NCI-H1417 treated with DMSO at 0.1 percent for 48 hours (cell line): ENCODE measurements at places on chromosomes 5 and 9.

- no peak for DNase-seq
Observed at GRCh38 chr5:15690611-15691010, 190.6 kb downstream of the FBXL7 start.

GRCh38 chr5:81268521-81269196 lies 32.7 kb upstream of the ZCCHC9 start:
- DNase-seq = no peak

DNA sequence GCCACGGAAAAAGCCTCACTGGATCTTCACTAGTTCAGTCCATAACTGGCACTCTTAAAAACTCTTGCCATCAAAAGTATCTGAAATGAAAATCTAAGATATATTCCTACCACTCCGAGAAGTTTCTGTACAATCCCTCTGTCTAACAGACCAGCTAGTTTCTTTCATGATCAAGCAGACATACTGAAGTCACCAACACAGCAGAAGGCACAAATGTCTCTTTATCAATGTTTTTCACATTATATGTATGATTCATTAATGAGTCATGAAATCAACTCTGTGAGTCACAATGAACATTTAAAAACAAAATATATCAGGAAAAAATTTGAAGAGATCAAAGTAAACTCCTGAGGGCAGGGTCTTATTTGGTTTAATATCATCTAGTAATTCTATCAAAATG lies 50.8 kb downstream of the F2R start:
- no peak for DNase-seq

GRCh38 chr9:22446589-22446949 lies at the start of gene DMRTA1:
DMRTA1 (plus strand) TSS chr9:22446824; CDS start chr9:22447066, 242 bp downstream.
- no peak for DNase-seq

- DNase-seq = no peak
Observed at GRCh38 chr9:10005206-10005605, 607.6 kb downstream of the PTPRD start.

GRCh38 chr5:67510204-67510603 lies 313.6 kb upstream of the CD180 start:
- no peak for DNase-seq

GRCh38 chr5:160293901-160294561 lies 18.3 kb downstream of the CCNJL start:
- DNase-seq = no peak

GRCh38 chr5:65394087-65394486 lies 87.6 kb downstream of the ADAMTS6 start:
- DNase-seq = no peak

GRCh38 chr5:79488775-79489174 lies 25.2 kb downstream of the HOMER1 start:
- DNase-seq = no peak

DNA sequence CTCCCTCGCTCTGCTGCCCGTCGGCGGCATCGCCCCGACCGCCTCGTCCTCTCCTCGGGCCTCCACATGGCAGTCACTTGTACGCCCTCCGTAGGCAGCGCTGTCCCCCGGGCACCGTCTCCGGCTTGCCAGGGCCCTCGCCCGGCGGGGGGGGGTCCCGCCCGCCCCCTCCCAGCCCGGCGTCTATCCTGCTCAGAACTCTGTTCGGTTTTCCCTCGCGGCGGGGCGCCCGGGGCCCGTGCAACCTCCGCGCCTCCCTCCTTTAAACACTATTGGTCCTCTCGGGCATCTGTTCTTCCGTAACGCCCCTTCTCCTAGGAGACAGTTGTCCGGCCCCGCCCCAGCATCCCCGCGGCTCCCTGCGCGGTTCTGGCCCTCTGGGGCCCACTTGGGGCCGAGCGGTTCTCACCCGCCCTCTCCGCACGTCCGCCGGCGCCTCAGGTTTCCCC lies 831 bp downstream of the ODF2 start:
- DNase-seq = peak; percentile 45

- no peak for DNase-seq
Observed at GRCh38 chr5:82666312-82666711, 388.2 kb upstream of the RPS23 start.

GRCh38 chr5:78806544-78806943 lies 158.0 kb upstream of the LHFPL2 start:
- DNase-seq = no peak

GRCh38 chr9:137007108-137007815 lies 10.9 kb upstream of the CLIC3 start:
- DNase-seq = no peak

DNA sequence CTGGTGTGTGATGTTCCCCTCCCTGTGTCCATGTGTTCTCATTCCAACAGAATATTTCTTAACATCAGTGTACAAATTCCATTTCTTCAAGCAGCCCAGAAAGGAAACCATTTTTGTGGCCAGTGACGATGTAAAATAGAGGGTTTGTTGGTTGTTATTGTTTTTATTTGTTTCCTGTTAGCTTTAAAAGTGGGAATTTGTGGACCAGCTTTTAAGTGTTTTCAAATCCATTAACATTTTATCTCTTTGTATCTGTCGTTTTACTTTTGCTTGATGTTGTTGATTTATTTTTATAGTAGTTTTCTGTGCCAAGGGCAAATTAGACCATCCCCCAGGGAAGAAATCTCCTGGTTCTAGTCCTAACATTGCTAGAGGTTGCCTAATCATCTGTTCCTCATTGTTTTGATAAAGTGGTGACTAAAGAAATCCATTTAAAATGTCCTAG lies 100.0 kb downstream of the GDNF start:
- no peak for DNase-seq

DNA sequence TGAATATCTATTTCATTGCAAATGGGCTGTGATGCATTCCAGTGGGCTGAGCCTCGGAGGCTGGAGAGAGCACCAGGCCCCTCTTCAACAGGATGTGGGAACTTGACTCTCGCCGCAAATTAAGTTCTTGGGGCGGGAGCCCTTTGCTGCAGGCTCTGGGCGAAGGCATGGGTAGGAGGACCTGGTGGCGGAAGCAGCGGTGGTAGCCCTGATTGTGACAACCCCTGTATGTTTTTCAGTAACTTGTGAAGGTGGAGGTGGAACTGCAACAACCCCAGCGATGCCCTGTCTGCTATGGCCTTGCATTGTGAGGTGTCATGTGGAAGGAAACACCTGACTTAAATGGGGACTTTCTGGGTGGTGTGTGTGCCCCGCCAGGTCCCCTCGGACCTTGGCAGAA lies 9.4 kb downstream of the FYB1 start:
- DNase-seq = no peak

GRCh38 chr5:148808864-148809642 lies 17.4 kb upstream of the ADRB2 start:
- DNase-seq = peak; percentile 4

GRCh38 chr5:757931-758697 lies 26.4 kb downstream of the ZDHHC11B start:
- DNase-seq = peak; percentile 21

DNA sequence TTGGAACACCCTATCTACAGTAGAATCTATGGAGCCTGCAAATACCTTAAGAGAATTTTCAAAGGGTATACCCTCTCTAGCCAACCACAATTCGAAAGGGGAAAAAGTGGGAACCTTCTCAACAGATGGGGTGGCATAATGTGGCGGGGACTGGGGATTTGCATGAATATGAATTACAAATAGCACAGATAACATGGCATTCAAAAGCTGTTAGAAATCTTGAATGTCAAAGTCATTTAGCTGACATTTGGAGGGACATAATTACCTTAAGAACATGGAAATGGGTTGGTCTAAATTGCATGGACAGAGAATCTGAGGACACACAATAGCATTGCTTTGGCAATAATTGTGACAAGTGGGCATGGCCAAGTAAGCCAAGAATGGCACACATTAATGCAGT lies 23.2 kb upstream of the TYRP1 start:
- no peak for DNase-seq

DNA sequence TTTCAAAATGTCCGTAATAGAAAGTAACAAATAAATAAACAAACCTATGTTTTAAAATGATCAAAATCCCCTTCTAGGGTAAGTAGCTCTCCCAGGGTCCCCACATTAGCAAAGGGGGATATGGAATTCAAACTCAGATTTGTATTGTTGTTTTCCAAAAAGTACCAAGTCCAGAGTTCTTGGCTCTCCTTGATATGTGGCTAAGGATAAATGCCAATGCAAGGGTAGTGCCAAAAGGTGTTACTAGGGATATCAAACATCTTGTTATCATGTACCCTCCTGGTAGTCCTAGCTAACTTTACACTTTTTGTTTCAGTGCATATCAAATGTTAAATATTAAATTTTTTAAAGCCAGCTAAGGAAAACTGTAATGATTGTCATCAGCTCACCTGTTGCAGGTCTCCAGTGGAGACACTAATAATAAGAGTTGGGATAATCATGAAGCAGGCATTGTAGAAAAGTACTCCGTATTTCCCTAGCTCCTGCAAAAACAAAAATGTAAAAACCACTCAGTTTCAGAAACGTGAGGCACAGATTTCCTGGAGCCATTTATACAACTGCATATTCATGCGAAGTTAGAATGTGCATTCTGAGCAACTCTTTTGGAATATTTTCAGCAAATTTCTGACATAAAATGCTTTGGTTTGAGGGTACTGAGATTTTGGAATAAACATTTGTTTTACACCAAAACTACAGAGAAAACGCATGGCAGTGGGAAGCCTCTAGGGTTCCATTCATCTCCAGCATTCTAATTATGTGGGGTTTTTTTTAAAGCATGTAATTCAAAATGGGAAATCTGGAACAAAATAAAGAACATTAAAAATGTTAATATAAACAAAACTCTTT lies 39.8 kb downstream of the SLC35D2 start:
- DNase-seq = no peak

DNA sequence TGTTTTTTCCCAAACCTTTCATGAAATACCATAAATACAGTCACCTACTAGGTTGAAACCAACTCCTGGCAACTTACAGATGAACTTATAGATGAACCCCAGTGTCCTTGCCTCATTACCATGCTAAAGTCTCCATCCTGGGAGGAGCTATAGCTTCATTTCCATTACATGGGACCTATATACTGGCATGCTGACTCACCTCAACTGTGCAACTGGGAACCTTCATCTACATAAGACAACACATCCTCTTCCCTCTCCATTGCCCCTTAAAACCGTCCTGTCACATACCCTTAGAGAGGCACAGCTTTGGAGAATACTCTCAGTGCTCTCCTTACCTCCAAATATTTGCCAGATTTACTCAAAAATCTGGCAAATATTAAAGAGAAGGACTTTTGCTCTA lies 638.3 kb downstream of the HTR1A start:
- no peak for DNase-seq

DNA sequence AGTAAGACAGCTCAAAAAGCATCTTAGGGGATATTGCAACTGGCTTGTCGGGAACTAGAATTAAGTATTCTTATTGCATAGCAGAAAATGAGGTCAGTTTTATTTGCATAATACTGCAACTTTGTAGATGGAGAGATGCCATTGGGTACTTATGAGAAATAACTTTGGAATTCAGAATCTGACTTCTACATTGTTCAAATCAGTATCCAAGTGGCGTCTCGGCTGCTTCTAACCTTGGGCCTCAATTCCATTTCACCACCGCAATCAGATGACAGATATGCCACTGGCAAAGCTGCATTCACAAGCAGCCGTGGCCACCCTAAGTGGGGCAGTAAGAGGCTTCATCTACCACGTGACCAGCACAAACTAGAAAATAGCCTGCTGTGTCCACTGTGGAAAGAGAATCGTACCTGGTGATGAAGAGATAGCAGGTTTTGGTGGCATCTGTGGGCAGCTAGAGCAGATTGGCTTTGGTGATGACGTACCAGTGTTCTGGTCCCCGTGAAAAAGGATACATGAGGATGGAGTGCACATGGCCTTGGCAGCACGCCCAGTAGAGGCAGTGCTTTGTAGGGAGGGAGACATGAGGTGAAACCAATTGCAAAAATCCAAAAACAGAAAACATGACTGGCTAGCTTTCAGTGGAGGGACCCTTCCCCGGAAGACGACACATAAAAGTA lies 116.6 kb downstream of the KLHL3 start:
- no peak for DNase-seq

DNA sequence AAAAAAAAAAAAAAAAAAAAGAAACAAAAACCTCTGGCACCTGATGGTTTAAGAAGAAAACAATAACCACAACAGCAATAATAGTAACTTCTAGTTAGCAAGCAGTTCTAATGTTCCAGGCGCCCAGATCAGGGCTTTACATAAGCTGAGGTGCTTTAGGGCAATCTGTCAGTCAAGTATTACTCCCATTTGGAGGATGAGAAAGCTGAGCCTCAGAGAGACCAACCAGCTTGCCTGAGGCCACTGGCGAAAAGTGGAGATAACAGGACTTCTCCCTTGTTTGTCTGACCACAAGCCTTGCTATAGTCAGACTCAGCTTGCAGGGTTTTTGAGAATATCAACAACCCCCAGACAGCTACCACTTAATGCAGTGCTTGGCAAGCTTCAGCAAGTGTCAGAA lies 83.5 kb upstream of the BOD1 start:
- no peak for DNase-seq

DNA sequence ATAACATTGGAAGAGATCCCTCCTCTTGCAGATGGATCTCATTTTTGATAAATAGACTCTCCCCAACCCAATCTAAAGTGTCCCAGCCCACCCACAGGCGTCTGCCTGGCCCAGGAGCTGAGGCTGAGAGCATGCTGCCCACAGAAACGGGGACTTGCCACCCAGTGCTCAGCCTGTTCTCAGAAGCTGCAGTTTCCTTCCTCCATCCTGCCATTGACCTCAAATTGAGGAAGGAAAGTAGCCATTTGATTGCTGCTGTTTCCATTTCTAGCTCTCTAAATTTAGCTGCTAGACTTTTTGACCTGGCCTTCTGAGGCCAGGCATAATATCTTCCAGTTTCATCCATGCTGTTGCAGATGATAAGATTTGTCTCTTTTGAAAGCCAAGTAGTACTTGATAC lies 31.1 kb upstream of the FRMD3 start:
- no peak for DNase-seq

- no peak for DNase-seq
Observed at GRCh38 chr9:80784647-80785046, 904.7 kb downstream of the TLE1 start.

GRCh38 chr9:3475300-3476020 lies 50.3 kb downstream of the RFX3 start:
- DNase-seq = no peak

GRCh38 chr5:77630114-77630680 lies 8.3 kb downstream of the OTP start:
- DNase-seq = no peak

- DNase-seq = no peak
Observed at GRCh38 chr5:124480022-124480421, 266.4 kb downstream of the ZNF608 start.

DNA sequence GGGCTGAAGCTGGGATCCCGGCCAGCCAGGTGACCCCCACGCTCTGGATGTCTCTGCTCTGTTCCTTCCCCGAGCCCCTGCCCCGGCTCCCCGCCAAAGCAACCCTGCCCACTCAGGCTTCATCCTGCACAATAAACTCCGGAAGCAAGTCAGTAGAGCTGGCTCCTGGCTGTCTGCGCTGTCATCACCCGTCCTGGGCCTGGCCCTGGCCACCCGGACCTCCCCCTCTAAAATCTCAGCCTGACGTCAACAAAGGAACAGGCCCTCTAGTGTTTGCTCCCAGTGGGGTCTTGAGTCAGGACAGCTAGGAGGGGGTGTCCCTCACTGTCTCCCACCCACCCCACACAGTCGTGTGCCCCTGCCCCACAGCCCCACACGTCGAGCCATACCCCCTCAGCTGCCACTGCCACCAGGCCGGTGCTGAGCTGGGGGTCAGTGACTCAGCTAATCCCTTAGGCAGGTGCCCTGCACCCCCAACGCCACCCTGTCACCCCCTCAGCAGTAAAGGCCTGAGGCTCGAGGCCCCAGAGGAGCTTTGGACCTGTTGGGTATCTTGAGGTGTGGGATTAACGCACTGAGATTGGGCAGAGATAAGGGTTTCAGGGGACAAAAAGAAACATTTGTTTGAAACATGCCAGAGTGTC lies 1.1 kb upstream of the LCNL1 start:
- no peak for DNase-seq
